ENCODE measurements at places on chromosomes 16 and 17. TPM values are rescaled to one million over a fixed set of nuclear protein-coding genes. Genes with fewer than 3 reads are reported as not detected.
A peak's percentile ranks its signal among the peaks of the same experiment; 100 is the strongest.

The ERI2 gene
- total RNA-seq = 23.8 TPM

DNA sequence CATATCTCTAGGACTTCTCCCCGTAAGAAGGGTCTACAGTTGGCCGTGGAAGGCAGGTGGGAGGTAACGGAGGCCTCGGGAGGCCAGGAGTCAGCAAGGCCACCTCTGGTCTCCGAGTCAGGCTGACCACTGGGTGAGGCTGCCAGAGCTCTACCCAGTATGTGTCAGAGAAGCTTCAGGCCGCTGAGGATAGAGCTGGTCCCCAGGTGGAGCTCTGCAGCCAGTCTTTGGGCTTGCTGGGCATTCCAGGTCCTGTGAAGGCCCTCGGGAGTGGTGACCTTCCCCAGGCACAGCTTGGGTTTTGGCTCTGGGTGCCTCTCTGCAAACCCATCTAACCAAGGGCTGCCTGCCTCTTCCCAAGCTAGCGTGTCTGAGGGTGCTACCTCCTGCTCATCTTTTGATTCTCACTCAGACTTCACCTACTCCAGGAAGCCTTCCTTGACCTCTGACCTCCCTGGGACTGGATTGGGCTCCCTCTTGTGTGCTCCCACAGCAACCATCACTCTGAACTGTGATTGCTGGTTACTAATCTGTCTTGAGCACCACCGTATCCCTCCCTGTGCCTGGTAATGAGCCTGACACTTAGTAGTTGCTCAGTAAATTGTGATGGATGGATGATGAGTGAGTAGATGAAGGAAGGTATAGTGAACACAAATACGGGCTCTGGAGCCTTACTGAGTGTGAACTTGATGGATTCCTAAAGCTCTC lies 22.3 kb downstream of the RHBDL3 start:
- no peak for DNase-seq

GRCh38 chr16:27465483-27465879 lies 63.5 kb downstream of the IL21R start:
- DNase-seq = no peak

GRCh38 chr17:63262751-63263476 lies 183.2 kb downstream of the CYB561 start:
- DNase-seq = no peak

The ABCC3 gene
- total RNA-seq = 6.4 TPM

GRCh38 chr17:43707184-43707583 lies 45.5 kb upstream of the MEOX1 start:
- no peak for DNase-seq

The TBC1D3G gene
- total RNA-seq = not detected

The CCL7 gene
- not detected for total RNA-seq

- no peak for DNase-seq
Observed at GRCh38 chr17:67773246-67773645, 52.1 kb upstream of the BPTF start.

GRCh38 chr17:32875230-32875917 lies 1.6 kb downstream of the MYO1D start:
- DNase-seq = no peak

The PLD6 gene
- total RNA-seq = not detected

- no peak for DNase-seq
Observed at GRCh38 chr17:43365356-43365755, 33.4 kb upstream of the ARL4D start.

- no peak for DNase-seq
Observed at GRCh38 chr17:411421-412120, 59.0 kb upstream of the RPH3AL start.

The GGT6 gene
- total RNA-seq = not detected

- no peak for DNase-seq
Observed at GRCh38 chr16:22670044-22670536, 143.9 kb upstream of the HS3ST2 start.

DNA sequence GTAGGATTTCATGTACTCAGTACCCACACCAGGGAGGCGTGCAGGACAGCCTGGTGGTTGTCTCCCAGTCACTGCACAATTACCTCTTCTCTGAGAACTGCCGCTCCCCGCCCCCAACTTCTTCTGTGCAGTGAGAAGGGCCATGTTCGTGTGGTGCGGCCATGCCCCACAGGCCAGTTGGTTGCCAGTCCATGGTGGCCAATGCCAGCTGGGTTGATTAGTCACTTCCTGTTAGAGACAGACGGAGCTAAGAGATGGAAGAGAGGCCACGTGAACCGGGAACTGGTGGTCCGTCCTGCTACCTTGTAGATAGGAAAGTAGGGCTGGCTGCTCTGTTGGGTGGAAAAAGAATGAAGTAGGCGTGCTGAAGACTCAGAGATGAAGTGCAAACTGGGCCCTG lies 206.5 kb downstream of the ABCC12 start:
- peak; percentile 52 for DNase-seq

Data from HT1080 (cell line).